ENCODE measurements at places on chromosomes 1 and 21. TPM values are rescaled to one million over a fixed set of nuclear protein-coding genes. Genes with fewer than 3 reads are reported as not detected.

Gene GBP7
- polyA plus RNA-seq, result 0.17 TPM

Gene ZCCHC17
- polyA plus RNA-seq, result 47.4 TPM

Gene TNFRSF9
- polyA plus RNA-seq, result 0.08 TPM

Gene OR2L2
- 0.04 TPM for polyA plus RNA-seq

Gene ADGRB2
- 11.4 TPM for polyA plus RNA-seq

Gene CRTC2
- 39.3 TPM for polyA plus RNA-seq

Gene NES
- 157 TPM for polyA plus RNA-seq

Gene NKAIN1
- 3.8 TPM for polyA plus RNA-seq
